ENCODE measurements at places on chromosomes 4 and X.

DNA sequence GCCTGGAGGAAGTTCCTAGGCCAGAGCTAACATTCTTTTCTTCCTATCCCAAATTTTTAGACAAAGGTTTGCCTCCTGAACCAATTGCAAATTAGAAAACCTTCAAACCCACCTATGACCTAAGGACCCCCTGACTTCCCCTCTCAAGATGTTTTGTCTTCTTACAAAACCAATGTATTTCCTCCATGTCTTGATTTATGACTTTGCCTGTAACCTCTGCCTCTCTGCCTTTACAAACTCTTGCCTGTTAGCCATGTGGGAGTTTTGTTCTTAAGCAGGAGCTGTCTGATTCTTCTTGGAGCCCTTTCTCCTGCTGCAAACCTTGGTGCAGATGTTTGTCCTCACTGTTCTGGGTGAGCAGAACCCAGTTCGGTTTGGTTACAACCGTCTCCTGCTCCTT, 222.3 kb upstream of the BOD1L1 start:
- no peak for DNase-seq

DNA sequence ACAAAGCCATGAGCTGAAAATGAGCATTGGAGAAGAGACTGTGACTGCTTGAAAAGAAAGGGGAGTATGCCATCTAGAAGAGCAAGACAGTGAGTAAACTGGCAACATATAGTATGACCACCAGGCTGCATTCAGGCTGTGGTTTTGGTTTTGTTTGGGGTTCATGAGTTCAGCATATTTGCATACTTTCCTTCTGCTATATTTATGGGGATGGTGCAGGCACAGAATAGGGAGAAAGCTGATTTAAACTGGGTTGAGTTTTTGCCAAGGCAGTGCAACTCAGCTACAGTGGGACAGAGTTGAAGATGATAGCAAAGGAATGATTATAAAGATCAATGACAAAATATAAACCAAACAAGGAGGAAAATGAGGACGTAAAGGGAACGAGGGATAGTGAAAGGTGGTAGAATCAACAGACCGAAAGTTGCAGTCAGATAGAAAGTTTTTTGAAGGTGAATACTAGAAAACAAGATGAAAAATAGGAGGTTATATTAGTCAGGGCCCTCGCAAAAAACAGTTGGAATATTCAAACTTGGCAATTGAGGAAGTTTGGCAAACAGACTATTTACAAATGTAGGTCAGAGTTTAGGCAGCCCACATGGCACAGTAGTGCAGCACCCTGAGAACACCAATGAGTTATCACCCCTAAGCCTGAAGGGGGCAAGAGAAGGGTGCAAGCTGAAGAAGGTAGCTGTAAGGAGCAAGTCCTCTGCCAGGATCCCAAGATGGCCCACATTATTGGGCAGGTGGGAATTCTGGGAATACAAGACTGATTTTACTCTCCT, 114.8 kb upstream of the MAP9 start:
- DNase-seq: no peak

DNA sequence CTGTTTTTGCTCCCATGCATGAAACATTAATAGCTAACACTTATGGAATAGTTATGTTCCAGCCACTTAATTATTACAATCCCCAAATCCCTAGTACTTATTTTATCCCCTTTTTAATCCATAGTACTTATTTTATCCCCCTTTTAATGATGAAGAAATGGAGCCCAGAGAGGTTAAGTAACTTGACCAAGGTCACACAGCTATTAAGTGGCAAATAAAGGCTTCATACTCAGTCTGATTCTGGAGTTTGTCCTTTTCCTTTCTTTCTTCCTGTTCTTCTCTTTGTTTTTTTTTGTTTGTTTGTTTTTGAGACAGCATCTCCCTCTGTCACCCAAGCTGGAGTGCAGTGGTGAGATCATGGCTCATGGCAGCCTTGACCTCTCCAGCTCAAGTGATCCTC, 2.2 kb downstream of the NKAP start:
- DNase-seq: no peak

GRCh38 chr4:176319151-176319703, 539 bp upstream of the SPCS3 start:
- DNase-seq: no peak

GRCh38 chrX:46686003-46686645, 72.8 kb downstream of the SLC9A7 start:
- no peak for DNase-seq

DNA sequence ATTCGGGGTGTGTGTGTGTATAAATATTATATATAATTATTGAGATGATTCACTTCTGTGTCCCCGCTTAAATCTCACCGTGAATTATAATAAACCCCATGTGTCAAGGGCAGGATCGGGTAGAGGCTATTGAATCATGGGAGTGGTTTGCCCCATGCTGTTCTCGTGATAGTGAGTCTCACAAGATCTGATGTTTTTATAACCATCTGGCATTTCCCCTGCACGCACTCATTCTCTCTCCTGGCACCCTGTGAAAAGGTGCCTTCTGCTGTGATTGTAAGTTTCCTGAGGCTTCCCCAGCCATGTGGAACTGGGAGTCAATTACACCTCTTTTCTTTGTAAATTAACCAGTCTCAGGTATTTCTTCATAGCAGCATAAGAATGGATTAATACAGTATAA, 851.4 kb upstream of the AGA start:
- no peak for DNase-seq

DNA sequence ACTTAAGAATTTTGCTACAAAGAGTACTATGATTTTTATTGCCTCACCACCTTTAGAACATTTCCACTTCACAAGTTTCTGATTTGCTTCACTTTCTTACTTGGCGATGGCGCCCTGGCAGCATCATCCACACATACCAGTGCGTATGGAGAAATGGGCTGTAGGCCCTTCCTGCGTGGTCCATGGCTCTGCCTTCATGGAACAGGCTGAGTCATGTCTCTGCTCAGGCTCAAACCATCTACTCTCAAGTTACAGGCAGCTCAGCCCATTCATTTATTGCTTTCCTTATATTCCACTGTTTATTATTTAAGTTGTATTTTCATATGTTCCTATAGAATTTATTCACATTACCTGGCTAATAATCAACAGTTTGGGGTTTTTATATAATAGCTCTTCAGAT, 21.1 kb downstream of the CASP3 start:
- DNase-seq: no peak

DNA sequence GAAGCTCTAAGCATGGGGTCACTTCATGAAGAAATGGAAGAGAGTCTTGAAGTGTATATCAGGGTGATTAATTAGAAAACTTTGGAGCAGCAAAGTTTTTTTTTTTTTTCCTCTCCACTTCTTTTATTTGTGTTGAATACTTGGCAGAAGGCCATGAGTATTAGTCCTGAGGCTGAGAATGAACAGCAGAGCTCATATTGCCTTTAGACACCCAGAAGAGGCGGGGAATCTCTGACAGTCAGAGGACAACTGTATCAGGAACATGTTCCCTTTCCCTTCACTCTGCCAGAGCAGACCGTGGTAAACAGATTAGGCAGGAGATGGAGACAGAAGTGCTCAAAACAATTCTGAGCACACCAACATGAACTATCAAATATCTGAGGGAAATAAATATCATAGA, 300.9 kb downstream of the FAM47A start:
- DNase-seq: no peak

DNA sequence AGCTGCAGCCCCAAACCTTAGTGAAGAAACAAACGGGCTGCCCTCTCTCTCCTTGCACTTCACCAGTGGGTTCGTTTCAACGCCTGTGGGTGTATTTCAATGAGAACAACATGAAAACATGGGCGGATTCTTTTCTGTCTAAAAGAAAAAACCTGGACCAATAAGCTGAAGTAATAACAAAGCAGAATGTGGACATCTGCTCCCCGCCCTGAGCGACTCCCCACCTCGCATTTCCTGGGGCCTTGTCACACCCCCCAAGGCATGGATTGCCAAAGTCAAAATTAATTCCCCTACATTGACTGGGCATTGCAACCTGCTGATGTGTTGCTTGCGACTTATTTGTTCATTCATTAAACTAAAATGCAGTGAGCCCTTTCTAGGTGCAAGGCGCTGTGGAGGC, 142.9 kb downstream of the BCOR start:
- no peak for DNase-seq

DNA sequence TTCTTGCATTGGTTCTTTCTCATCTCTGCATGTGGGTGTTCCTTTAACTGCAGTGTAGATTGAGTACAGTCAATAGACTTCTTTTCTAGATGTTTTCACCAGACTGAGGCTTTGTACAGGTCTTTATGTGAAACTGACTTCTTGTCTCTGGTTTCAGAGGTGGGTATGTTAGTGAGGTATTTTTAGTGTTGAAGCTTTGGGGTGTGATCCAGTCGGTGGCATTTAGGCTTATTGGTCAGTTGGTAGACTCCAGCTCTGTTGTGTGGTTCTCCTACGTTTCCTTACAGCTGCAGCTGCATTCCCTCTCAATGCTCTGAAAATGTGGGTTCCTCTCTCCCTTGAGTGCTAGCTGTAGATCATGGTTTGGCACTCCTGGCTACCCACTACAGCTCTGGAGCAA, 21.3 kb upstream of the AMBN start:
- DNase-seq: no peak

DNA sequence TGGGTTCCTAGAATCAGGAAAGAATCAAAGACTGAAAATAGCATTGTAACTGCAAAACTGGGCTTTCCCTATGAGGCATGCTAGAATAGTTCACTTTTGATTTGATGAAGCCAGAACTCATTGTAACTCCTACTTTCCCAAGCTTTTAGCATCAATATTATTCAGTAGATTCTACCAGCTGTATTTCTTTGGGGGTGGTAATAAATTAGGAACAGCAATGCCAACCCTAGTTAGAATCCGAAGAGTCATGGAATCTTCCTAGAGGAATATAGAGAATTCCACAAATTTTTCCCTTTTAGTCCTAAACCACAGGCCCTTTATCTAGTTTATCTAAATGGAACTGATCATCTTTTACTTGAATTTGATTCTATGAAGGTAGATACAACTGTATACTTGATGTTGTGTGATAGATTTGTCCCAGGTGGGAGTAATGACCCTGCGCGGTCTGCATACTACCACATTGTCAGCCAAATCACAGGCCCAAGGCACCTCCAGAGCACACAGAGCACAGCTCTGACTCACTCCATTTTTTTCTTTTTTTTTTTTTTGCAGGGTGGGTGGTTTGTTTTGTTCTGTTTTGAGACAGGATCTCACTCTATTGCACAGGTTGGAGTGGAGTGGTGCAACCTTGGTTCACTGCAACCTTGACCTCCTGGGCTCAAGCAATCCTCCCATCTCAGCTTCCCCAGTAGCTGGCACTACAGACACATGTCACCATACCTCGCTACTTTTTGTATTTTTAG, 66.6 kb downstream of the EDNRA start:
- no peak for DNase-seq

DNA sequence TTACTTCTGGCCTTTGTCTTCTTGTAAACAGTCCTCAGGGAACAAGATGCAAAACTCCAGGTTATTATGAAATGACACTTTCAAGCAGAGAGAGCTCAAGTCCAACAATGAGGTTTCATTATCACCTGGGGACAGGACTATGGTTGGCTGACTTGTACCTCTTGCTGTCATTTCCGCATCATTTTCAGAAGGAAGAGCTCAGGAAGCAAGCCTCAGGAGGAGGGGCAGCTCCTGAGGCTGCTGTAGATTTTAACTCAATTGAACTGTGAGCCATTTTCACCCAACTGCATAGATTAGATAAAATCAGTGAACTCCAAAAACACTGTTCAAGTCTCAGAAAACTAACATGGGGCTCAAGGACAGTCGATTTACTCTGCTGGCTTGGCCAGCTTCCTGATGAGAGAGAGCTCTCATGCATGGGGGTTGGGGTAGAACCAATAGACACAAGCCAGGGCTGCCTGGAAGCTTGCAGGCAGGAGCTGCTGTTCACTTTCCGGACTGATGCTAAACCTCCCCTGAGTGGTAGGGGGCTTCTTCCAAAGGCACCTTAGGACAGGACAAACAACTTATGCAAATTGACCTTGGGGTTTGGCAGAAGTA, 23.6 kb downstream of the TMEM255A start:
- no peak for DNase-seq

DNA sequence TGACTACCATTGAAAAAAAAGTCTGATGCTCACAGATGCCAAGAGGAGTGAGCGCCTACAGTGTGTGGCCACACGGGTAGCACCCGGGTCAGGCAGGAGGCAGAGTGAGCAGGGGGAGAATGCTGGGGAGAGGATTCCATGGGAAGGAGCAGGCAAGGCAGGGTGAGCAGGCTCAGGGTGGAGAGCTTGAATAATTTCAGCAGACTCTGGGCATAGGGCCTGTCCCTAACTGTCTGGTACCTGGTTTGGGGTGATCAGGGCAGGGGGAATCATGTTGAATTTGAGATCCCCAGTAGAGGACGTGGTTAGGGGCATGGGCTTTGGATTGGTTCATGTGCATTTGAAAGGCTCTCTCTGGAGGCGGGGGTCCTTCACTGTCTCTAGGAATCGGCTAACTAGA, 51.2 kb upstream of the TLR3 start:
- no peak for DNase-seq

- no peak for DNase-seq
Measured at GRCh38 chrX:133859860-133860259, 125.5 kb downstream of the GPC3 start.

- DNase-seq: no peak
Measured at GRCh38 chr4:173243321-173243720, 74.7 kb downstream of the GALNT7 start.

DNA sequence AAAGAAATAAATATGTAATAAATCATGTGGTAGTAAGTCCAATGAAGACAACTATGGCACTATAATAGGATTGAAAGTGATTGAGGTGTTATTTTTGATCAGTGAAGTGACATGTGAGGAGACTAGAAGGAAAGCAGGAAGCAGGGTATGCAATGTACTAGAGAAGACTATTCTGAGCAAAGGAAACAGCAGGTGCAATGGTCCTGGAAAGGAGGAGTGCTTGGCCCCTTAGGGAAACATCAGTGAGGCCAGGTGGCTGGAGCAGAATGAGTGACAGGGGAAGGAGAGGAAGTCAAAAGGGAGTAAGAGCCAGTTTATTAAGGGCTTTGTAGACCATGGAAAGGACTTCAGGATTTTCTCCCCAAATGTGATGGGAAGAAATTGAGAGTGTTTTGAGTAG, 207.6 kb upstream of the HCCS start:
- no peak for DNase-seq

- no peak for DNase-seq
Measured at GRCh38 chr4:123520325-123520724, 123.7 kb downstream of the SPRY1 start.

DNA sequence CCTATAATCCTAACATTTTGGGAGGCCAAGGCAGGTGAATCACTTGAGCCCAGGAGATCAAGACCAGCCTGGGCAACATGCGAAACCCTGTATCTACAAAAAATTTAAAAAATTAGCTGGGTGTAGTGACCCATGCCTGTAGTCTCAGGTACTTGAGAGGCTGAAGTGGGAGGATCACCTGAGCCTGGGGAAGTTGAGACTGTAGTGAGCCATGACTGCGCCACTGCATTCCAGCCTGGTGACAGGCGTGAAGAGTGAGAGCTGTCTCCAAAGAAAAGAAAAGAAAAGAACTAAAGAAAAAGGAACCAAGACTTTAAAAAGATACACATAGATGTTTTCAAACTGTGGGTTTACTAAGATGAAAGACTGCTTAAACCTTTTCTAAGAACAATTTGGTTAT, 129.0 kb downstream of the SPCS3 start:
- no peak for DNase-seq

- no peak for DNase-seq
Measured at GRCh38 chr4:117560329-117560728, 474.0 kb upstream of the NDST3 start.

Data from natural killer cell (primary cell).